ENCODE measurements at places on chromosomes 1 and 21.

DNA sequence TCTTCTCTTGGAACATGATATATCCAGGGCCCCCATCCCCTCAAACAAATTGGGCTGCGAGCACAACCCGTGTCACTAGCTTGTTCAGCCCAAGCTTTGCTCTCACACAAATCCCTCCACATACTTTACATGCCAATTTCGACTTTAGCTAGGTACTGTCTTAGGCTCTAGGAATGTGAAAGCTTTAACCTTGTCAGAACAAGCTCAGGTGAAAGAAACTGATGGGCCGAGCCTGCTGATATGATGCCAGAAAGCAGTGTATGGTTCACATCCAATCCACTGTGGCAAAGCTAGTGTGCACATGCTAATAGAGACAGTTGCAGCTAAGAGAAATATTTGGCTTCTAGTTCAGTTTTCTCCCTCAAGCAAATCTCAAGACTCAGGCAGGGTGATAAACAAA lies 79.5 kb downstream of the TNFSF18 start:
- DNase-seq, result no peak

DNA sequence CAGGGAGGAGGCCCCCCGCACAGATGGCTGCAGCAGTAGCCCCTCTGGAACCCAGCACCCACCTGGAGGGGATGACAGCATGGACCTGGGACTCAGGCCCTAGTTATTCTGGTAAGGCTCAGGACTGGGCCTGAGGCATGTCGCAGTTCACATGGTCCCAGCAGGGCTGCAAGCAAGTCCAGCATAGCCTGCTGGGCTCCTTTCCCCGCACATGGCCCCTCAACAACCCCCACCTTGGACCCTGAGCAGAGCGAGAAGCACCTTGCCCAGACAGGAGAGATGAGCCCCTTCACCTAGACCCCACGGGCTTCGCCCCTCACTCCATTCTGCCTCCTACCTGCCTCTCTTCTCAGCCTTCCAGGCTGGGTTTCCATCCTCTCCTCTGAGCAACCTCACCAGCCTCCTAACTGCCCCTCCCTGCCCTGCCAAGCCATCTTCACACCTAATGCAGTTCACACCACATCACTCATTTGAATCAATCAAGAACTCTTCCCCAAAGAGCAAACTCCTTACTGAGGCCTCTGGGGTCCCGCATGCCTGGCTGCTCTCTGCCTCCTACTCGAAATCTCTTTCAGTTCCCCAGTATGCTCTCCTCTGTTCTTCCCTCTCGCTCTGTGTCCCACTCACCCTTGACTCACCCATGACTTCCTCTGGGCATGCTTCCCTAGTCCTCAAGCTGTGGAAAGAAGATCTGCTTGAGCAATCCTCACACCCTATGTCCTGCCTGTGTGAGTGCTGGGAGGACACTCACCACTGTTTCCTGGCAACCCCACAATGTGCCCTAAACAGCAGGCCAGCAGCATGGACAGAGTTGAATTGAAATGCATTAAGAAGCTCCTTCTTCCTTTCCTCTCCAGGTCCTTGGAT lies 9.4 kb upstream of the THEMIS2 start:
- DNase-seq, result no peak

GRCh38 chr1:88923224-88923623 lies 31.9 kb upstream of the GTF2B start:
- no peak for DNase-seq

DNA sequence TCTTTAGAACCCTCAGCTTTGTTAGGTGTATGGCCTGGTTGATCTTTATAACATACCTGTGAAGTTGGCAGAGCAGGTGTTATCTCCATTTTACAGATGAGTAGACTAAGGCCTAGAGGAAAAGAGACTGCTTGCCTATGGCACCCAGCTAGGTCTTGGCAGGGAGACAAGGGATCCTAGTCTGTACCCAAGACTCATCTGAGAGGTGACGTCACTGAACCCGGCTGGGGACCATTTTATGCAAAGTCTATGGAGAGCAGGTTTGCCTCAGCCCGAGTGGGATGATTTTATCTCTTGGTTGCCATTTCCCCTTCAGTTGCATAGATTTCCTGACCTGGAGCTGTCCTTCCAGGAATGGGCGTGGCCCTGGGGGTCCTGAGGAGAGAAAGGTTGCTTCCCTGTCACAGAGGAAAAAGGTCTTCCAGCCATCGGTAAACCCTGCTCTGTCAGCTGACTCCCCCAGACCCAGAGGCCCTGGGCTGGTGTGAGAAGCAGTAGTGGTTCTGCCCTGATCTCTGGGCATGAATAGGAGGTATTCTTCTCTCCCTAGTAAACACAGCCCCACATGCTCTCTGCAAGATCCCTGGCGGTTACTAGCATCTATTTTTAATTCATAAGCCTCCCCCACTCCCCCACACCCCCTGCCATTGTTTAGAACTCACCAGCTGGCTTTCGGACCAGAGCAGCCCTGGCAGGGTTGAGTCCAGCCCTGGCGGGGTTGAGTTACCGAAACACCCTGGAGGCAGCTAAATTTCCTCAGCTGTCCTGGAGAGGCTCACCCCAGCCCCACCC lies 19.6 kb downstream of the TMCC2 start:
- DNase-seq, result no peak

- no peak for DNase-seq
These were observed 777.9 kb downstream of the MRPL39 start for GRCh38 chr21:24829397-24829796.

DNA sequence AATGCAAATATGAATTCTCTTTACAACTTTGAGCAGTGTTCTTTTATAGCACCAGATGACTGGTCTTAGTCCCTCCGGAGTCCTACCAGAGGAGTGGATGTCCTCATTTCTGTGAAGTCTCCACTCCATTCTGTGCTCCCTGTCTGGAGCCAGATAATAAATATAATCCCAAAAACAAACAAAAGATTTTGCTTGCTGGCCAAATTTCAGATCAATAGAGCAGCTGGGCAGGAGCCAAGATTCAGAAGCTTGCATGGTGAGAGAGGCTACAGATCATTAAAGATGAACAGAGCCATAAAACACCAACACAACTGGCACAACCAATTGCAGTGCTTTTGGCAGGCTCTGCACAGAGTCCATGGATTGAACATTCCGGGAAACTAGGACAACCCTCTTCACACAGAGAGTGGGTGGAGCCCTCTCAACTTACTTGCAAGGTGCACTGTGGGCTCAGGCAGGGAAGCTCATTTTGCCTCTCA lies 231.5 kb upstream of the SNX7 start:
- DNase-seq, result no peak

- DNase-seq, result no peak
These were observed 38.0 kb downstream of the LAMC1 start for GRCh38 chr1:183061194-183061593.

- DNase-seq, result peak; percentile 31
These were observed 158.9 kb upstream of the JUN start for GRCh38 chr1:58942759-58943191.

GRCh38 chr1:110285316-110285715 lies 53.9 kb upstream of the RBM15 start:
- no peak for DNase-seq

- DNase-seq, result peak; percentile 26
These were observed 55.8 kb upstream of the LDLRAP1 start for GRCh38 chr1:25487628-25488027.

- DNase-seq, result no peak
These were observed 26.2 kb upstream of the CNN3 start for GRCh38 chr1:94953107-94953506.

- DNase-seq, result no peak
These were observed 37.5 kb upstream of the NLRP3 start for GRCh38 chr1:247378334-247379073.

GRCh38 chr1:232274236-232274855 lies 355.6 kb downstream of the SIPA1L2 start:
- DNase-seq, result no peak

DNA sequence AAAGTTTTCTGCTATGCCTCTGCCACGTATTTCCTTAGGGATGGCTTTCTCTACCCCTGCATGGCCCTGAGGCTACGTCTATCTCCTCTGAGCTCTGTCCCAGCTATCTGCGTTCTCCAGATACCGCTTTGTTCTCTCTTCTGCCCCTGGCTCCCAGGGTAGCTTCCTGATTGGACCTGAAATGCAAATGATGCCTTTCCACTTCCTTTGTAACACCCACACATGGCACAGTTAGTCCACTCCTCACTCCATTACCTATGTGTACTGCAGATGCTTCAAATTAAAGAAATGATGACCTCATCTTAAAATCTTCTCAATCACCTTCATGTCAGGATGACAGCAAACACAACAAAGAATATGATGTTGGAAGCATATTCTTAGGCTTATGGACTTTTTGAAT lies 138.6 kb upstream of the POGK start:
- no peak for DNase-seq

GRCh38 chr1:81115422-81115821 lies 685.3 kb upstream of the ADGRL2 start:
- no peak for DNase-seq

GRCh38 chr1:60847391-60847790 lies 235.0 kb upstream of the NFIA start:
- no peak for DNase-seq

- DNase-seq, result no peak
These were observed 747.9 kb upstream of the NCAM2 start for GRCh38 chr21:20250337-20250736.

- DNase-seq, result no peak
These were observed 38.5 kb upstream of the ID3 start for GRCh38 chr1:23597635-23598388.

DNA sequence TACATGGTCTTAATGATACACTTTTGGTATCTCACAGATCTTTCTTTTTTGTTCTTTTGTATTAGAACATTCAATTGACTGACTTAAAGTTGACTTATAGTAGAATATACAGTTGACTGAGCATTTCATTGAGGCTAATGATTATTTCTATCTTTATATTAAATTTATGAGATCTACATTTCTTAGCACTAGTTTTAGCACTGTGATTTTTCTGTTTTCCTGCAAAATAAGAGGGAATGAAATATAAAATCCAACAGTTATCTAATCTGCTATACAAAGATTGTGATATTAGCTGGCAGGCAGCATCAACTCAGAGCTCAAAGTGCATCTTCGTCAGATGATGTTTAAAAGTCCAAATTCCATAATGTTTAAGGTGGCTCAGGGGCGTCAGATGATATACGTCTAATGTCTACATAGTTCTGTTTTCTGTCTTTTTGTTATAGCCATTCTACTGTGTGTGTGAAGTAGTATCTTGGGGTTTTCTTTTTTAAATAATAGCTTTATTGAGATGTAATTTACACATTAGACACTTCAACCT lies 85.4 kb downstream of the ATG4C start:
- DNase-seq, result no peak

DNA sequence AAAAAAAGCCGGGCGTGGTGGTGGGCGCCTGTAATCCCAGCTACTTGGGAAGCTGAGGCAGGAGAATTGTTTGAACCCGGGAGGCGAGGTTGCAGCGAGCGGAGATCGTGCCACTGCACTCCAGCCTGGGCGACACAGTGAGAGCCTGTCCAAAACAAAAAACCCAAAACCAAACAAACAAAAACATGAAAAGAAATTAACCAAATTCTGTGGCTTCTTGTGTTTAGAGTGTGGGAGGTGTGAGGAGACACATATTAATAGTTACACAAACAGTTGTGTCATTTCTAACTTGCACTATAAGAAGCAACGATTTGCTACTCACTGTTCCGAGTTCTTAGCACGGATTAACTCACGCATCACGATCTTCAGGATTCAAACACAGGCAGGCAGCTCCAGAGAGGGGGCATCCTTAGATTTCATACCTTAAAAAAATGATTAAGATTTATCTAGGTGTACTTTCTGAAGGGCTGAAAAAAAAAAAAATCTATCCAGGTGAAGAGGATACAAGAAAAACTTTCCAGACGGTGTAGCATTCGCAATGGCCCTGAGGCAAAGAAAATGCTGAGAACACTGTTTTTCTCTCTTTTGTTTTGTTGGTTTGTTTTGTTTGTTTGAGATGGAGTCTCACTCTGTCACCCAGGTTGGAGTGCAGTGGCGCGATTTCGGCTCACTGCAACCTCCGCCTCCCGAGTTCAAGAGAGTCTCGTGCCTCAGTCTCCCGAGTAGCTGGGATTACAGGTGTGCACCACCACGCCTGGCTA lies 713 bp upstream of the HMGCL start:
- peak; percentile 42 for DNase-seq

GRCh38 chr21:35234725-35235124 lies 185.6 kb upstream of the RUNX1 start:
- DNase-seq, result no peak

GRCh38 chr1:230824919-230825721 lies 43.2 kb downstream of the C1orf198 start:
- DNase-seq, result no peak

GRCh38 chr1:209808059-209808581 lies 2.2 kb upstream of the IRF6 start:
- no peak for DNase-seq

GRCh38 chr1:239388159-239388485 lies 1.8 kb downstream of the CHRM3 start:
- DNase-seq, result no peak

- DNase-seq, result no peak
These were observed 6.1 kb downstream of the C1orf21 start for GRCh38 chr1:184392779-184393522.

GRCh38 chr1:91011726-91012125 lies 10.1 kb downstream of the ZNF644 start:
- DNase-seq, result no peak

DNA sequence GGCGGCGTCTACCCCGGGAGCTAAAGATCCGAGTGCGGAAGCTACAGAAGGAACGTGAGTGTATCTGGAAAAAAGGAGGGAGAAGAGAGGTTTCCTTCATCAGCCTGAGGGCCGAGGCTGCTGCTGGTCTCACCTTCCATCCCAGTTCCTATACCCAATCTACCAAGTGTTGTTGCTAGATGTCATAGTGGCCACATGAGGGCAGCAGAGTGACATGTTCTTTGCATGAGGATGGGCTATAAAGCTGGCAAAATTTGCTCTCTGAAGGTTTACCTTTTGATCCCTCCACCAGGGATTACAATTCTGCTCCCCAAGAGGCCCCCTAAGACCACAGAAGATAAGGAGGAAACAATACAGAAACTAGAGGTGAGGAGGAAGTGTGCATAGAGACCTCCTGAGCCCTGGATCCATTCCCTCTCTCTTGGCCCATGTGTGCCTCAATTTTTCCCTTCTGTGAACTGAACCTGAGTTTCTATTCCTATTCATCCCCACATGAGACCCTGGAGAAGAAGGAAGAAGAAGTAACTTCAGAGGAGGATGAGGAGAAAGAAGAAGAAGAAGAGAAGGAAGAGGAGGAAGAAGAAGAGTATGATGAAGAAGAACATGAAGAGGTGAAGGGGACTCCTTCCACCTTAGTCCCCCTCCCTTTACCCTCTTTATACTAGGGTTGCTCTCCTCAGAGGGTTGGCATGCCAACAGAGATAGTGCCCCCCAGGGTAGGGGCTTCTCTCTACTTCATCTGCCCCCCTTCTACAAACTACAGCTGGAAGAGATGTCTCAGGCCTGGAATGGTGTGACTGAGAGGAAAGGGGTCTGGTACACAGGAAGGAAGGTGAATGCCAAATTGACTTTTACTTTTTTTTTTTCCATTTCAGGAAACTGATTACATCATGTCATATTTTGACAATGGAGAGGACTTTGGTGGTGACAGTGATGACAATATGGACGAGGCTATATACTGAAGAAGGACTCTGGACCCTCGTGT lies 13.3 kb downstream of the POLR3GL start:
- peak; percentile 89 for DNase-seq

DNA sequence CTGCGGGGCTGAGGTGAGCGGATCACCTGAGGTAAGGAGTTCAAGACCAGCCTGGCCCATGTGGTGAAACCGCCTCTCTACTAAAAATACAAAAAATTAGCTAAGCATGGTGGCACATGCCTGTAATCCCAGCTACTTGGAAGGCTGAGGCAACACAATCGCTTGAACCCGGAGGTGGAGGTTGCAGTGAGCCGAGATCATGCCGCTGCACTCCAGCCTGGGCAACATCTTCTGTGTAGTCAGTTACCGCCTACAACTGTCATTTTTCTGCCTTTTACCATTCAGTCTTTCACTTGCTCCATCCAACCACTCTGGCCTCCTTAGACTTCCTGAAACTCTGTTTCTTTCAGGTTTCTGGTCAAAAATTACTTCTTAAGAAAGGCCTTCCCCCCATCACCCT lies 2.2 kb downstream of the MYCBP start:
- no peak for DNase-seq
